SK-N-SH treated with all-trans-retinoic acid at 6 μM for 48 hours (cell line): ENCODE measurements at places on chromosomes 16 and 17.

DNA sequence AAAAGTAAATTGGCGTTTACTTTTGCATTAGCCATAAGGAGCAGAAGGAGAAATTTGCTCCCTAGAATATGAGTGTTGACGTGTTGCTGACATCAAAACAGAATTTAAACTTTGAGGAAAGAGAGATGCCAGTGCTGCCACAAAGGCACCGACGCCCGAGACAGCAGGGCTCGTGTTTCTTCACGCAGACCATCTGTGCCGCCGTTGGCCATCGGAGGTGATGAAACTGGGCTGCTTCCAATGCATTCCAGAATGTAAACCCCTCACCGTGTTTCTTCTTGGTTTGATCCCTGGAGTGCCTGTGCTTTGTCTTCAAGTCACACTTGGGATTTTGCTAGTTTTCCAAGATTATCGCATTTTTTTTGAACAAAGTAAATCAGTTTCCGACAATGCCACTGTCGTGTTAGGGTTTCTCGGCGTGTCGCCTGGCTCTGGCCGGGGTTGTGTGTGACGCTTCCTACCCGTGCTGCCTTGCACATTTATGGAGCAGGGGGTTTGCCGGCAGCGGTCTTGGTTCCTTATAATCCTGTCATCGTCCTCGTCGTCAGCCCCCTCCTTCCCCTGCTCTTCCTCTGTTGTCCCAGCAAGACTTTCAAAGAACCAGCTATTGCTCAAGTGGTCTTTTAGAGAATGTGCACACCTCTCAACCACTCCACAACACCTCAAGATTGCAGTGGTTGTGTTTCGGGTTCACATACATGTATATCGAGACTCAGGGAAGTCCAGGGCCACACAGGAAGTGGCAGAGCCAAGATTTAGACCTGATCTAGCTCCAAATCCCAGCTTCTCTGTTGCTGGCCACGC lies 103.9 kb downstream of the METRNL start:
- ATAC-seq, result no peak

DNA sequence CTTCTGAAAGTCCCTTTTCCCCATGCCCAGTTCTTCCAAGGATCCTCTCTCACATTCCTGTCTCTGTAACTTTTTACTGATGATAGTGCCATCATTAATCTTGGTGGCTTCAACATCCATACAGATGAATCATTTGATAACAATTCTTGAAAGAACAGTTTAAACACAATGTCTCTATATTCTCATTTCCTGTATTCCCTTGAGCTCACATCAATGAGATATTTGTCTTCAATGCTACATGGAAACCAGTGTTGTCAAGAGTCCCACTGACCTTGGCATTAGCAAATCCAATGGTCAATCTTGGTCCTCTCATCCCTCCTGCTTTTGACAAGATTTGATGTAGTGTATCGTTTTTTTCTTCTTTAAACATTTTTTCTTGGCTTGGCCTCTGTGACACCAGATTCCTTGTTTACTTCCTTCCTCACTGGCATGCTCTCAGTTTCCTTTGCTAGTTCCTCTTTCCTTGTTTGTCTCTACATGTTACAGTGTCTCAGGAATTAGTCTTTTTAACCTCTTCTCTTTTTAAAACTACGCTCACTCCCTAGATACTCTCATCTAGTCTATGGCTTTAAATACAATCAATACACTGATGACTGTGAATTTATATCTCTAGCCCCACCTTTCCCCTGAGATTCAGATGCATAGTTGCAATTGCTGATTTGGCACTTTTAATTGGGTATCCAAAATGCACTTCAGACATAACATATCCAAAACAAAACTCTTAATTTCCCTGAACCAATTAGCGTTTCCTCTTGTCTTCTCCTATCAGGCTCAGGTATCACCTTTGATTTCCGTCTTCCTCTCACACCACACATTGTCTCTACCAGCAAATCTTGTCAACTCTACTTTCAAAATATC lies 134.0 kb downstream of the MYO1D start:
- ATAC-seq, result peak; percentile 30; the same call in 2 of the 3 replicates

- no peak for ATAC-seq
These were observed 4.5 kb downstream of the ZNF652 start for GRCh38 chr17:49357516-49357915.

DNA sequence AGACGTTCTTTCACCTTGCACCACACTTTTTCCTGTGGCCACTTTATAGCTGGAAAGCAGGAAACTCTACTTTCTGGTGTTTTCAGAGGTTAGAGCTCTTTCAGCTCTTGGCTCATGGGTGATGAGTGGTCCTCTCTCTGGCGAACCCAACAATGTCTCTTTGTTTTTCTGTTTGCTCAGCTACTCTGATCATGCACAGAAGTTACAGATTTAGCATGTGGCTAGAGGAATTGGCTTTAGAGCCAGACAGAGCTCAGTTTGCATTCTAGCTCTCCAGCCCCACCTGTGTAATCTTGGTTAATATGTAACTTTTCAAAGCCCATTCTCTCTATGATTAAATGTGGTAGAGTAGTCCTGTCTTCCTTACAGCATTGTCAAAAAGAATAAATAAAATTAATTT lies 225.2 kb downstream of the HAPSTR1 start:
- ATAC-seq, result no peak

DNA sequence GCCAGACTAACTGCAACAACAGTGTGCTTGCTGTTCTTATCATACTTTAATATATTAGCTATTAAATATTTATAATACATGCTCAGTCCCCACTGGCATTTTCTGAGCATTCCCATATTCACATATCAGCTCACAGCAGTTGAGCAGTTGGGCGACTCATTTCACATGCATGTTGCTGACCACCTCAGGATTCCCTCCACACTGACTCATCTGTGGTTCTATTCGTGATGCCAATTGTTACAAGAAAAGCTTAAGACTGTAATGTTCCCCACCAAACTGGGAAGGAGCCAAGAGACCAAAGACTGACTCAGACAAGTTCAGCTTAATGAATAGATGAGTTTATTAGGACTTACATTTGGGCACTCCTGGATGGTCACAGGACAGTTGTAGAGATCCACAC lies 100.3 kb upstream of the KIF2B start:
- ATAC-seq, result peak; percentile 95

GRCh38 chr17:67441052-67441895 lies 64.2 kb downstream of the PITPNC1 start:
- ATAC-seq, result peak; percentile 75

- no peak for ATAC-seq
These were observed 64.4 kb downstream of the EFCAB5 start for GRCh38 chr17:30005709-30006320.

DNA sequence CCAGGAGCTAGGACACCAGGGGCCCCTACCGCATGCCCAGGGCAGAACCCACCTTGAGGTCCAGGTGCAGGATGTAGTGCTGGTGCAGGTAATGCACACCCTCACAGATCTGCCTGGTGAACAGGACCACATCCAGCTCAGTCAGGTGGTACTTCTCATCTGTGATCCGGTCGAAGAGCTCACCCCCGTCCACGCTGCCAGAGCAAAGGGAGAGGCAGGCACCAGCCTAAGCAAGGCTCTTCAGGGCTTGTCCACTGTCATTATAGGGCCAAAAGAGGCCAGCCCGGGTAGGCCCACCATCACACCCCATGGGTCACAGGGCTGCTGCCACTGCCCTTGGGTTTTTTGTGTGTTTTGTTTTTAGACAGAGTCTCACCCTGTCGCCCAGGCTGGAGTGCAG lies 21.0 kb downstream of the MYLK3 start:
- no peak for ATAC-seq

- ATAC-seq, result no peak
These were observed 10.7 kb upstream of the PRPF8 start for GRCh38 chr17:1695365-1695764.

- ATAC-seq, result no peak
These were observed 10.2 kb upstream of the PAM16 start for GRCh38 chr16:4361033-4361943.

GRCh38 chr17:71580220-71580619 lies 540.6 kb upstream of the SOX9 start:
- no peak for ATAC-seq

DNA sequence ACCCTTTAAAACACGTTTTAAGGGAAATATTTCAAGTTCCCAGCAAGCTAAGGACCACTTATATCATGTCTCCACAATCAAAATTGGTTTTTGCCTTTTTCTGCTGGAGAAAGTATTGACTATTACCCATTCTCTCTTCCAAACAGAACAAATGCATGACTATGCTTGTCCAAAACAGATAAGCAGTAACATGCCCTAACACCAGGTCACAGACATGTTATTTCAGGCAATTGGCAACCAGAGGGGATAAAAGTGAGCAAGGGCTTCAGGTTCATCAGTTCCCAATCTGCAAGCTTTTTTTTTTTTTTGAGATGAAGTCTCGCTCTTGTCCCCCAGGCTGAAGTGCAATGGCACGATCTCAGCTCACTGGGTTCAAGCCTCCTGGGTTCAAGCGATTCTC lies 15.0 kb downstream of the SKA2 start:
- no peak for ATAC-seq

DNA sequence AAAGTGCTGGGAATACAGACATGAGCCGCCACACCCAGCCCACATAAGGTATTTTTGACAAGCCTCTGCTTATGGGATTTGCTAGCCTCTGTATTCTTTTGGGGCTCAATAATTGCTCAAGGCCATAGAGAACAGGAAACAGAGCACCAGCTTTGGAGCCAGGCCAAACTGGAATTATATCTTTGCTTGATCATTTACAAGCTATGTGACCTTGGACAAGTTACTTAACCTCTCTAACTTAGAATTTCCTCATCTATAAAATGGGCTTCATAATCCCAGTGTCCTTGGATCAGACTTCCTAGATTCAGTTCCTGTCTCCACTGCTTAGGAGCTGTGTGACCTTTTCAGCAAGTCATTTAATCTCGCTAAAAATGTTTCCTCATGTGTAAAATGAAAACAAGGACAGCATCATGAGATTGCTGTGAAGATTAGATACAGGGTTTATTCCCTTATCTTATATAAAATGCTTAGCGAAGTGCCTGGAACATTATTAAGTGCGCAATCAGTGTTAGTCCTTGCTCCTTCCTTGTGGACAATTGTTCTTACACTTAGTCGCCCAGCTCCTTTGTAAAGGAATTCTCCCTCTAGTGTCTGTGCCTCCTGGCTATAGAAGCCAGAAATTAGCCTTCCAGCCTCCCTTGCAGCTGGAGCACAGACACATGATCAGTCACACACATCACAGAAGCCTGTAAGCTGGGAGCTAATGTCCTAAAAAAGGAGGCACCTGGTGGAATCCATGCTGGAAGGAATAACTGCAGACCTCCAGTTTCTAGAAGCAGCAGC lies 16.6 kb downstream of the KRT9 start:
- no peak for ATAC-seq

GRCh38 chr17:7912927-7913524 lies 3.1 kb downstream of the RNF227 start:
- ATAC-seq, result peak; percentile 48

DNA sequence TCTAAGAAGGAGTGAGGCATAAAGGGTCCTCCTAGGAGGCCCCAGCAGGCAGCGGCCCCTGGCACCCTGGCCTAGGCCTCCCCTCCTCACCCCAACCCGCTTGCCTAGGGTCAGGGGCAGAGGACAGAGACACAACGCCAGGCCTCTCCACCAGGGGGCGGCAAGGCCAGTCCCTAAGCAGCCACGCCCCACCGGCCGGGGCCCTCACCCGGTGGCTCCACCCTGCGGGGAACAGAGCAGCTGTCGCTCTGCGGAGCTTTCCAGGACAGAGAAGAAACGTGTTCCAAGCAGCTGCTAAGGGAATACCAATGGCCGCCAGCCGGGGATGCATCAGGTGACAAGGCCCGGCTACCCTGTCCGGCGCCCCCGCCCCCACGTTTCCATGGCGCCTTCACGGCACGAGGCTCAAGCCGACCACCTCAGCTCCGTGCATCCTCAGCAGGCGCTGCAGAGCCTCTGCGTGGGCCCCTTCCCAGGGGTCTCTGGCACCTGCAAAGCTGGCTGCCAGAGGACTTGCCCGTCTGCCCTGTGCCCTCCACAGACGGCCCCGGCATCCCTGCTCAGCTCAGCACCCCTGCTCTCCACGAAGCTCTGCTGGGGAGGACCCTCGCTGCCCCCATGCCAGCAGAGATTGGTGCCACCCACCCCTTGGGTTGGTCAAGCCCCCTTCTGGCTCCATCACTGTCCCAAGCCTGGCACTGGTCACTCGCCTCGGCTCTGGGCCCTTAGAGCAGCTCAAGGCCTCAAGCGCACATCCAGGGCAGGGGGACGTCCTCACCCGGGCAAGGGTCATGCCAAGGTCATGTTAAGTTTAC lies 5.6 kb downstream of the ZNF598 start:
- peak; percentile 91 for ATAC-seq

DNA sequence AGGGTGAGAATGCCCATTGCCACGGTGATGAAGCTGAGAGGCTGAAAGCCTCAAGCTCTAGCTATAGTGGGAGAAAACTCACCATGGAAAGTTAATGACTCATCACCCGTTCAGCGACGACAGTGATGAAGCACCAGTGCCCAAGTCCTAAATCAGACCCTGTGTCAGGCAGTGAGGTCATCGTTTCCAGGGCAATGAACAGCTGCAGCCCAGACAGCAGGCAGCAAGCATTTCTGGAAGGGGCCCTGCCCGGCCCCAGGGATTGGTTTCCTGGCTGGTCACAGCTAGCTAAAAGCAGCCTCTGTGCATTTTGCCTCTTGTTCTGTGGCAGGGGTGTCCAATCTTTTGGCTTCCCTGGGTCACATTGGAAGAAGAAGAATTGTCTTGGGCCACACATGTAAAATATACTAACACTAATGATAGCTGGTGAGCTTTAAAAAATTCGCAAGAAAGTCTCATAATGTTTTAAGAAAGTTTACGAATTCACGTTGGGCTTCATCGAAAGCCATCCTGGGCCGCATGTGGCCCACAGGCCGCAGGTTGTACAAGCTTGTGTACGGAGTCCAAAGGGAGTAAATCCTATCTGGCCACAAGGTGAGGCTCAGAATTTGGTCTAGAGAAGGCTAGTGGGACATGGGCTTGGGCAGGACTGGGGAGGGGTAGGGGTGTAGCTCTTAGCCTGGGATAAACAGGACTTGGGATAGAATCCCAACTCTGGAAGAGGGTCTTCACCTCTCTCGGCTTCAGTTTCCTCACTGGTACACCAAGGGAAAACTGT lies 40.6 kb downstream of the MIS12 start:
- ATAC-seq, result peak; percentile 98

GRCh38 chr17:80030730-80031410 lies 4.8 kb downstream of the TBC1D16 start:
- ATAC-seq, result no peak

DNA sequence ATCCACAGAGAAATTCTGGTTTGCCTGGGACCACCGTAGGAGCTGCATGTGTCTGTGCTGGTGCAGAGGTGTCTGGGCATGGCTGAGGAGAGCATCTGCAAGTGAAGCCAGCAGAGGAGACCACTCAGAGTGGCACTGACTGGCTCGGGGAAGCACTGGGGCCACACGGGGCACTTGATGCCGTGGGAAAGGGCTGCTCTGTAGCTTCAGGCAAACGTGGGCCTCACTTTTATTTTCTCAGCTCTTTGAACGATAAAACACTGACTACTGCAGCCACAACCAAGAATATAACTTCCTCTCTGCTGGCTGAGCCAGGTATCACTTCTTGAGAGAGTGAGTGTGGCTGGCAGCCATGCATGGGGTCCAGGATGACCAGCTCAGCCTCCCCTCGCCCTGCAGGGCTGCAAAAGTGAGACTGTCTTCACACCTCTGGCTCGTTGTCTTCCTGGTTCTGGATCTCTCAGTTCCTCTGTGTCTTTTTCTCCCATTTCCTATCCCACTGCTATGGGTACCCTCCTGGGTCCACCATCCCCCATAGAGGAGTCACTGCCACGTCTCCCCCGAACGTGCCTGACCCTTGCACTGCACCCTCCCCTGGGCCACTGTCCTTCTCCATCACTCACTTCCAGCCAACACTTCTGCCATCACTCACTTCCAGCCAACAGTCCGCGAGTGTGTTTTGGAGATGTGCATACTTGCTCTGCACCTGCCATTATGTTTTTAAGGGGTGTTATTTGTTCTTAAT lies 201.4 kb upstream of the CHMP6 start:
- ATAC-seq, result peak; percentile 18
